Right kidney (tissue), 9 donors: ENCODE measurements at places on chromosomes 4 and X.

DNA sequence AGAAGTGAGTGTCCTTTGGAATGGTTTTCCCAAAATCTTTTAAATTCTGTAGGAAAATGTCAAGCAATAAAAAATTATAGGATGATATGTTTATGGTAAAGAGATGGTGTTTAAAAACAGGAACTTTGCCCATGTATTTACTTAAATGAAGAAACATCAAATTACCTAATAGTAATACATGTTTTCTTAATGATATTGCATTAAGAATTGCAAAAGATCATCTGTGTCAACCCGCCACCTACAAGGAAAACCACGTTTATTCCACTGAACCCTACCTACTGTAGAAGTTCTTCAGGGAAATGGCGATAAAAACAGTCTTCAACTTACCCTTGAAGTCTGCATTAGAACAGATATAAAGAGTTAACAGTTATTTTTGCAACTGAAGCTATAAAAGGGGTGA lies 67.2 kb upstream of the NDP start:
- no peak for DNase-seq

- no peak for DNase-seq
These were observed 116.9 kb upstream of the GALNT7 start for GRCh38 chr4:173051716-173052115.

DNA sequence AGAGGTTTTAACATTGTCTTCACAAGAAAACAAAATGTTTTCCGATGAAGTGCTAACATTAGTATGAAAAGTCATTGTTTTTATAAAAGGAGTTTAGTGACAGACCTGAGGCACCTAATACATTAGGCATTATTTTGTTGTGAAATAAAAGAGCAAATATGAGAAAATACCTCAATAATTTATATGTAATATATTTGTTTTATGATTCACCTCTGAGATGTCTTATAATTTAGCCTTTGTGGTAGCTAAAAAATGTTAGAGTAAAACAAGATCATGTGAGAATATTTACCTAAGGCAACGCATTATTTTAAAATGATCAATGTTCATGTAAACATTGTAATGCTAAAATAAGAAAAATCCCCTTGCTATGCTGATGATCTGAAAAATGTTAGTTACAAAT lies 100.9 kb upstream of the WDFY3 start:
- no peak for DNase-seq

- DNase-seq: no peak
These were observed 25.3 kb upstream of the NWD2 start for GRCh38 chr4:37219242-37219641.

DNA sequence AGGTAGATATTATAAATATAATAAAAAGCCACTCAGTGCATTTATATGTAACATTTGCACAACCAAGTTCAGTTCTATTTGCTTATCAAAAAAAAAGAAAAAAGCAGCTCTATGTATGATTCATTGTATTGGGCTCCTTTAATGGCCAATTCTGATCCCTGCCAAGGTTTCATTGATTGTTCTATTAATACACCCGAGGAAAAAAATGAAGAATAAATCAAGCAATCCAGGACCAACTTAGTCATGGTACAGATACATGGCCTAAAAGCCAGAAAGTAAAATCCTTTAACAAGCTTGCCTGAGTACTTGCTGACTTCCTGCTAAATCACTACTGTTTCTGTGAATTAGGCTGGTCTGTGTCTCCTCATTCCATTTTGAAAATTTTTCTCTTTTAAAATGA lies 77.6 kb upstream of the PCDH7 start:
- DNase-seq: no peak

GRCh38 chr4:98720871-98721480 lies 62.6 kb upstream of the TSPAN5 start:
- DNase-seq: no peak

DNA sequence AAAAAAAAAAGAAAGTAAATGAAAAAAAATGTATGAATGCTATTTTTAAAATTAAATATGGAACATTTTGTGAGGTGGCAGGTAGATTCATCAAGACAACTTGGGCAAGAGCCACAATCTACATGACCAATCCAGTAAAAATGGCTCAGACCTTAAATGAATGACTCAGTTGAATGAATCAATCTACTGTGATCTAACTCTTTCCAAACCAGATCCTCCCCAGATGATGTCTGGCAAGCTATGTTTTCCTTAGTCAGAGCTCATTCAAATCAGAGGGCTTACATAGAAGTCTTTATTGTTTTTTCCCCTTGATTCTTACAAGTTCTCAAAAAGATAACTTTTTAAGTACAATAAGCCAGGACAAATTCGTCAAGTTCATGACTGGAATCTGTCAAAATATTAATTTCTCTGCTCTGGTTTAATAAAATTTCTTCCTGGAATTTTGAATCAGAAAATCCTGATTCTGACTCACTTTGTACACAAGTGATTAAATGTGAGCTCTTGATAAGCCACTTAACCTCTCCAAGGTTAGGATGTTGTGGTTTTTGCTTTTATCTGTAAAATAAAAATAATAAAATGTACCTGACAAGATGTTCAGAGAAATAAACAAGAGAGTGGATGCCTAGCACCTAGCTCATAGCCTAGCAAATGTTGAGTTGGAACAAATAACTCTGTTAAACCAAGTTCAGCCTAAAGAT lies 105.6 kb upstream of the SMIM31 start:
- no peak for DNase-seq

GRCh38 chr4:40995850-40996249 lies 218.5 kb downstream of the APBB2 start:
- DNase-seq: no peak

DNA sequence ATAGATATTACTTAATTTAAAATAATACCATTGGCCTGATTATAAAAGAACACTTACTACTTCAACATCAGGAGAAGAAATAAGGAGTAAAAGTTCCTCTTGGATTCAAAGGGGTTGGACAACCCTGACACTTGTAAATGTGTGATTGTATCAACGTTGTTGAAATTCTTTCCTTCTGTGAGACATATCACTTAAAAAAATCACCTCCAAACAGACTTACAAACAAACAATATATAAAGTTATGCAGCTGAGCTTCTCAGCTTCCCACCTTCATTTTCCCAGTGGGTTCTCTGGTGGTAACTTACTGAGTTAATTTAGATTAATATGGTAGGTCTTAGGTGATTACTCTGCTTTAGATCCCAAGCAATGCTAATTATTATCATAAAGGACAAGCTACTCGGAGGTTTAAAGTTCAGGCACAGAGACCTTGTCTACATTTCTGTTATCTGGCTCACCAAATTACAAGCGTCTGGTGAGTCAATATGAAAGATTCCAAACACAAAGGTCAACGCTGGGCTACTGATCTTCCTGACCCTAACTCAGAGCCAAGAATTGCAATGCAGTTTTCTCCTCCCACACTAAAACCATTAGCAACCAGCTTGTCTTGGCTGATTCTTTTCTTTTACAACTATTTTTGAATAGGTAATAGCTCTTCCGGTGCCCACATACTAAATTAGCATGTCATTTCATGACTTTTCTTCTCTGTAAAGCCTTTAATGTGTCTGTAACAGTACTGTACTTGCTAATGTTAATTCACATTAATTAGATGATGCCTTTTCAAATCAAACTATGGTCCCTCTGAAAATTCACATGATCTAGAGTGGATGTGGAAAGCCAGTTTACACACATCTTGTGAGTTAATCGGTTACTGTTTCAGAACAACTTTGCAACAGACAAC lies 157.6 kb downstream of the RASL11B start:
- DNase-seq: no peak

DNA sequence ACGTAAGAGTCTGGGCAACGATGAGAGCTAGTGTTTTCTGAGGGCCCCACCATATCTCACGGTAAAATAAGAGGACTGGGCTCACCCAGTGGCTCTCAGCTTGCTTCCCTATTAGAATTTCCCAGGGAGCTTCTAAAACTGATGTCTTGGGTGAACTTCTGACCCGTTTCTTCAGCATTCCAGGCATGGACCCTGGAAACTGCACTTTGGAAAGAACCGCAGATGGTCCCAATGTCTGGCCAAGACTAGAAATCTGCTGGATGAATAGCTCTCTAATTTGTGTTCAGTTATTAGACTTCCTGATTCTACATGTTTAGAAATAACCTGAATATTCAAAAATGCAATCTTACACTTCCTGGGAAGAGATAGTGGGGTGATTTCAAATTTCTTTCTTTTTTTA lies 127.8 kb downstream of the ANOS1 start:
- no peak for DNase-seq
